ENCODE measurements at places on chromosomes 13 and 19.

- no peak for DNase-seq
Measured at GRCh38 chr13:24207841-24208667, 47.5 kb downstream of the SPATA13 start.

- no peak for DNase-seq
Measured at GRCh38 chr13:43377149-43377548, 353.8 kb downstream of the DNAJC15 start.

DNA sequence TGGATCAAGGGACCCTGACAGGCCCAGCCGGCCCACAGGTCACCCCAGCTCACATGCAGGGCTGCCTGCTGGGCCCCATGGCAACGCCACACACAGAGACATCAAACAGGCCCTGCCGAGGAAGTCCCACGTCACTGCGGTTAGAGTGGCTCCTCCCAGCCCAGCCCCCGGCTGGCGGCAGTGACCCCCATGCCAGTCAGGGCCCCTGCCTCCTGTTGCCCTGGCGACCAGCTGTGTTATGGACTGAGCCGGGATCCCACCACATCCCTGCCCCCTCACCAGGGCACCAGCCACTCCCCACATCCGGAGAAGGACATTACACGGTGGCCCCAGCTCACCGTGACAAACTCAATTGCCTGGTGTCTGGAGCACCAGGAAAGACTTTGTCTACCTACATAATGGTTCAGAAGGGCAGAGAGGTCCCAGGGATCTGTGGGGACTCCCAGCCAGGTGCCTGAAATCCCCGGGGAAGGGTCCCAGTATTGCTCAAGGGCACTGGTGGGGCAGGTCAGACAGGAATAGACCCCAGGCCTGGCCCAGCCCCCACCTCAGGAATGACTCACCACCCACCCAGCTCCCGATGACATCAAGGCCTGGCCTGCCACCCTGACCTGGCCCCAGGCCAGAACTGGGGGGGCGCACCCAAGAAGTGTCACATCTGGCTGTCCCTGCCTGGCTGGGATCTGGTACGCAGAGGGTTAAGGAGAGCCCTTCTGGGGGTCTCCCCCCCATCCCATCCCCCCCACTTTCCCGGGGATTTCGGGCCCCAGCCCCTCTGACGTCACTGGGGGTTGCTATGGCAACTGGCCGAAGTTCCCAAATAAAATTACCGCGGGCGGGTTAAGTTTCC, 30.2 kb upstream of the NANOS3 start:
- DNase-seq = peak; percentile 93

DNA sequence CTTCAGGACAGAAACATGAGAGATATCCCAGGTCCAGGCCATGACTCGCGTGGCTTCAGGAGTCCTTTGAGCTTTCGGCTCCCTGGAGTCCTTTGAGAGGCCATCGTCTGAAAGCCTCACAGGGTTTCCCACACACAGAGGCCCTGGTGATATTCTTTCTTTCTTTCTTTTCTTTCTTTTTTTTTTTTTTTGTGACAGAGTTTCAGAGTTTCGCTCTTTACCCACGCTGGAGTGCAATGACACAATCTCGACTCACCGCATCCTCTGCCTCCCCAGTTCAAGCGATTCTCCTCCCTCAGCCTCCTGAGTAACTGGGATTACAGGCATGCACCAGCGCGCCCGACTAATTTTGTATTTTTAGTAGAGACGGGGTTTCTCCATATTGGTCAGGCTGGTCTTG, 5.5 kb downstream of the SIN3B start:
- no peak for DNase-seq

DNA sequence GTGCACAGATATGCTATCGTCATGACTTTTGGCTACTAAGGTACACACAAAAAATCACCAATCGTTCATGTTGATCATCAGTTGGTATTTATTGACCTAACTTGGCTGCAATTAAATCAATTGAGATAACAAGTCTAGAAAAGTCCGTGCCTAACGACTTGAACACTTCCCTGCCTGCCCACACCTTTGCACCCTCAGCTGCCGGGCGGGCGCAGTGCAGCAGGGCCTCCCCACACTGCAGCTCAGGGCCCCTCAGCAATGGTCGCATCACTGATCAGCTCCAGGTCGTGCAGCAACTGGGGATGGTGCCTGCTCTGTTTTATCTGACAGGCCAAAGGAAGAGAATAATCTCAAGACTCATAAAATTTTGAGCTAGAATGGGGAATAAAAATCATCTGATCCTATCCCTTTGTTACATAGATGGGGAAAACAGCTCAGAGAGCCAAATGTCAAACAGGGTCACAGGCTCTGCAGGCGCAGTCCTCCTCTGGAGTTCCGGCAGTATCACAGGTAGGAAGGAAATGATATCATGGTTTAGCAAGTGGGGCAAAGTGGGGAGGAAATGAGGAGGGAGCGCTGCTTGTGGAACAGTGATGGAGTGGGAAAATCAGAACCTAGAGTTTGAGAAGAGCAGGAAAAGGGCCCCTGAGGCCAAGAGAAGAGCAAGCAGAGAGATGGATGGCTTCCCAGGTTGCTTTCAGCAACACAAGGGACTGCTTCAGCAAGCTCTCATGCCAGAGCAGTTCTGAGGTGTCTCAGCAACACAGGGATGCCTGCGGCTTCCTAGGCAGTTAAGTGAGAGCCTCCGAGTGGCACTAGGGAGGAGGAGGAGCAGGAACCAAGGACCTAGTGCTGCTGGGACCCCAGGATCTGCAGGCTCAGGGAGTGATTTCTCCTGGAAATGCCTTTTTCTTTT, 57.5 kb downstream of the SLC7A1 start:
- DNase-seq = no peak

- DNase-seq = no peak
Measured at GRCh38 chr13:99426426-99426825, 74.8 kb upstream of the TM9SF2 start.

GRCh38 chr19:38850436-38850975, 720 bp upstream of the HNRNPL start:
- no peak for DNase-seq

- DNase-seq = no peak
Measured at GRCh38 chr13:24630851-24631620, 49.2 kb upstream of the ATP12A start.

GRCh38 chr13:52851137-52851962, 2.9 kb upstream of the PCDH8 start:
- peak; percentile 18 for DNase-seq

- DNase-seq = no peak
Measured at GRCh38 chr13:92224052-92224821, 825.8 kb downstream of the GPC5 start.

GRCh38 chr19:827314-827709, 325 bp upstream of the AZU1 start:
- no peak for DNase-seq

DNA sequence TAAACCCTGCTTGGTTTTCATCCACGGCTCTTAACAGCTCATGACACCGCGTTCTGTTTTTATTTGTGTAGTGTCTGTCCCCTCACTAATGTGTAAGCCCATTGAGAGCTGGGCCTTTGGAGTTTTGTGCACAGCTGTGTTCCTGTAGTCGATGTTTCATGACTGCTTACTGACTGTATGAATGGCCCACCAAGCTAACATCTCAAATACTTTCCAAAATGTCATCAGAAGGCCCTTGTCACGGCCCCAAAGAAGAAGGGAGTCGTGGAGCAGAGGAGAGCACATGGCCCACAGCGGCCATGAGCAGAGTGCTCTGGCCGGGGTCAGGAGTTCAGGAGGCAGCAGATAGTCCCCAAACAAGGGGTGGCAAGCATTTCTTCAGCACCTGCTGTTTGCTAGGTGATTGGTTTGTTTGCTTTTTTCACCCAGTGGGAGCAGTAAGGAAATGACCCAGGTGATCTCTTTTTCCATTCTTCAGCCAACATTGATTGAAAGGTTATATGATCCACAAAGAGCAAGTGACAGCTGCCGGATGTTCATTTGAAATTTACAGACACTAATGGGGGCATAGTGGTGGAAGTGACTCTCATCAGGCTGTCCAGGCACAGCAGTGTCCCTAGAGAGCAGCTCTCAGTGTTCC, 315.2 kb downstream of the ATP8A2 start:
- DNase-seq = no peak

- no peak for DNase-seq
Measured at GRCh38 chr19:29454109-29454508, 71.7 kb upstream of the VSTM2B start.

- no peak for DNase-seq
Measured at GRCh38 chr13:20945952-20946383, 43.4 kb upstream of the XPO4 start.

DNA sequence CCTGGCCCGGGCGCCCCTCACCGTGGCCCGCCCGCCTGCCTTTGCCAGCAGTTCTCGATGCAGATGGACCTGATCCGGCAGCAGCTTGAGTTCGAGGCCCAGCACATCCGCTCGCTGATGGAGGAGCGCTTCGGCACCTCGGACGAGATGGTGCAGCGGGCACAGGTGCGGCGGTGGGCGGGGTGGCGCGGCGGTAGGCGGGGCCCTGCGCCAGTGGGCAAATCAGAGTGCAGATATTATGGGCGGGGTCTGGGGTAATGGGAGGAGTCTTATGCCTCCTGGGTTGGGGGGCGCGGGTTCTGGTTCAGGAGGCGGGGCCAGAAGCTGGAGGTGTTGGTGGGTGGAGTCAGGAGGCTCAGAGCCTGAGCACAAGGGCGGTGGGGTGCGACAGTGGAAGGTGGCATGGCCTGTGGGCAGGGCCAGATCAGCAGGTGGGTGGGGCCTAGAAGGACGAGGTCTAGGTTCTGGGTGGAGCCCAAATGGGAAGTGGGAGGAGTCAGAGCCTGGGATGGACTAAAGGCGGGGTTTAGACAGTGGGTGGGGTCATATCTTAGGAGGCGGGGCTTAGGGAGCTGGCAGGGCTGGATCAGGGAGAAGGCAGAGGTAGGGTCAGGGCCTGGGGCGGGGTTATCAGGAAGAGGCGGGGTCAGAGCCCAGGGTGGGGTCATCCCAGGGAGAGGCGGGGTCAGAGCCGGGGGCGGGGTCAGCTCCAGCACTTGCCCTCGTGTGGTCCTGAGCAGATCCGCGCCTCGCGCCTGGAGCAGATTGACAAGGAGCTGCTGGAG, 5.6 kb downstream of the APC2 start:
- peak; percentile 69 for DNase-seq

DNA sequence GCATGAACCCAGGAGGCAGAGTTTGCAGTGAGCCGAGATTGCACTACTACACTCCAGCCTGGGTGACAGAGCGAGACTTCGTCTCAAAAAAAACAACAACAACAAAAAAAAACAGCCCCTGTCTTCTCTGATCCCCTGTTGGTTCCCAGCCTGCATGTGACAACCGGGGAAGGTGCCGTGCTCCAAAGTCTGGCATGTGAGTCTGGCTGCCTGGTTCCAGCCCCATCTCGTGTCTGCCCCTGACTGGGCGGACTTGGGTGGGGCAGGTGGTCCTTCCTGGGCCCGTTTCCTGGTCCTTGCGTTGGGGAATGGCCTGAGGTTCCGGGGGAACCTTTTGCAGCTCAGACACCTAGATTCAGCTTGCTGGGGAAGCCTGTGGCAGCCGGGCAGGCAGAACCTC, 50.5 kb downstream of the DNM2 start:
- no peak for DNase-seq

DNA sequence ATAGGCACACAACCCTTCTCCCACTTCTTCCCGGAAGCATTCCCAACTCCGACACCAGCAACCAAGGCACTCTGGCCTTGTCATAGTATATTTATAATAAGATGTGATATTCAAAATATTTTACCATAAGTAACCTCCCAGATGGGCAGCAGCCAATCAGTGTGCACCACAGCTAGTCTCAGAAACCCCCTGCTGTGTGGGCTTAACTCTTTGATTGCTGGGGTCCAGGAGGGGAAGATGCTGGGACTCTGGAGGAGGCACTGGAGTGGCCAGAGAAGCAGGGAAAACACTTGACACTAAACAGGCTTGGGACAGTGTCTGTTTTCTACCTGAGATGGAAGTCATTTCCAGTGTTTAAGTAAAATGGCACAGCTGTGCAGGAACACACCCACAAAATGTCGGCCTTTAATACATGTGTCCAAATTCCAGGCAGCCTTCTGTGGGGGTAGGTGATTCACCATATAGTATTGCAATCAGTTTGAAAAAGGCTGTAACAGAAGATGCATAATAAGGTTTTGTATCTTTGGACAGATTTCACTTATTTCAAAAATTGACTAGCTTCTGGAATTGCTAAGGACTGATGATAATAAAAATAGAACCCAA, 100.7 kb downstream of the MBNL2 start:
- no peak for DNase-seq

GRCh38 chr19:989381-990081, 5.4 kb downstream of the WDR18 start:
- DNase-seq = no peak
